ENCODE measurements at places on chromosomes 7 and 10.

- no peak for DNase-seq
Observed at GRCh38 chr10:74419958-74420375, 268.9 kb downstream of the ADK start.

GRCh38 chr7:39102234-39102633, 124.5 kb downstream of the POU6F2 start:
- no peak for DNase-seq

GRCh38 chr7:69941077-69941651, 342.9 kb downstream of the AUTS2 start:
- no peak for DNase-seq

- no peak for DNase-seq
Observed at GRCh38 chr7:128892521-128893250, 17.8 kb downstream of the KCP start.

DNA sequence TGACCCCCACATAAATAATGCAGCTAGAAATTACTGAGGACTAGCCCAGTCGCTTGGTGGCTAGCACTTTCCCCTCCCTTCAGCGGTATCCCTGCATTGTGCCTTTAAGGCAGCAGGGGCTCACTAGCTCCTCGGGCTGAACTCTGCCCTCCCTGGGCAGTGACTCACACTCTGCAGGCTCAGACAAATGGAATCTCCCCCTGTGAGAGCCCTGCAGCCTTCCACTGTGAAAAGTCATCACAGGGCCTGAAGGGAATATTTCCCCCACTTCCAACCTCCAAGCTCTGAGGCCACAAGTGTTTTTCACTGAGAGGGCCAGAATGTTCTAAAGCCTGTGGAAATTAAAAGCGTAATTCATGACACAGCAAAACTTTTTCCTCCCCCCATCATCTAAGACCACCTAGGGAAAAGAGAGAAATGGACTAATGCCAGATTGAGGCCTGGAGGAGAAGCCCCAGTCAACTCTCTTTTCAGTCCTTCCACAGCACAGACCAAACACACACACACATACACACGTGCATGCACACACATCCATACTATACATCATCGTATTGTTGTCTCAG, 93.6 kb upstream of the COL1A2 start:
- DNase-seq, result no peak

DNA sequence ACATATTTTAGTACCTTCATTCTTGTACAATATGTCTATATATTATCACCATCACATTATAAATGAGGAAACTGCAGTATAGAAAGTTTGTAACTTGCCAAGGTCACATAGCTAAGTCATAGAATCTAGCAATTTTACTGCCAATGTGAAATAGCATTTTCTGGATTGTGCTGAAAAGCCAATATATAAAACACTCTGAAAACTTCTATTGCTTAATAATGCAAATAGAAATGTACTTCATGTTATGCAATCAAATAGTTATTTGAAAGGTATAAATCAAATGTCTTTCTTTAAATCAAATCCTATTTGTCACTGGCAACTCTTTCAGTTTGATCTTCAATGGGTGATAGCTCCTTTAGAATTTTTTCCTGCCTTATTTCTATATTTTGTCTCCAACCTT, 129.5 kb downstream of the TMEM26 start:
- no peak for DNase-seq

DNA sequence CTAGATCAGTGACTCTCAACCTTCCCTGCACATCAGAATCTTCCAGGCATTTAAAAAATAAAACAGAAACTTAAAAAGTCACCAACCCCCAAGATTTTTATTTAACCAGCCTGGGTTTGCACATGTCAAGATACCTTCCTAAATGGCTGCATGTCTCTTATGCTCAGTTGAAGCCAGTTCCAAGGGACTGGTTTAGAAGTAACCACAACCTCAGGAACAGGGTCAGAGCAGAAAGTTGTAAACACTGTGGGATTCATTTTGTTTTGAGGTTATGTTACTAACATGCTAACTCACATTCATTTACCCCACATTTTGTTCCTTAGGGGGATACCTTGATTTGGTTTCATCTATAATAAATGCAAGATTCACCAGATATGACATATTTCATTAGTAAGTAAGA, 72.9 kb downstream of the PKD1L1 start:
- DNase-seq, result no peak

- no peak for DNase-seq
Observed at GRCh38 chr10:70803775-70804420, 11.8 kb upstream of the SGPL1 start.

GRCh38 chr7:113698556-113699220, 220.1 kb downstream of the PPP1R3A start:
- DNase-seq, result no peak

Data from hematopoietic multipotent progenitor cell treated with erythropoietin and hydrocortisone succinate and interleukin-3 and kit ligand, for 17 days (in vitro differentiated cells).